ENCODE measurements at places on chromosomes 11 and 22. TPM values are rescaled to one million over a fixed set of nuclear protein-coding genes. Genes with fewer than 3 reads are reported as not detected.

DNA sequence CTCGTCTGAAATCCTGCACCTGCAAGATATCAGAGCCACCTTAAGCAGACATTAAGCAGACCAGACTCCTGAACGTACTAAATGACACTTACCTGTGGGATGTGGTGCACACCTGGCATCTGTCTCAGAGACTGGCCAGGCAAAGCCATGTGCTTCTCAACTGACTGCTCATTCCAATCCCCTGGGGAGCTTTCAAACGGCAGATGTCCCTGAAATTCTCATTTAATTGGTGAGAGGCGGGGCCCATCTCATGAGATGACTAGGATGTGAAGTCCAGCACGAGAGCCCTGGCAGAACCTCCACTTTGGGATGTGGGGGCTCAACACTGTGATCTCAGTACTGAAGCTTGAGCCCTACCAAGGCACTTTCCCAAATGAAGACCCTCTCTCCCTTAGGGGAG lies 84.9 kb upstream of the HMGXB4 start:
- DNase-seq = no peak

GRCh38 chr11:84144531-84144930 lies 858.4 kb upstream of the CCDC90B start:
- DNase-seq = no peak

GRCh38 chr11:19437760-19438159 lies 197.0 kb upstream of the E2F8 start:
- DNase-seq = no peak

DNA sequence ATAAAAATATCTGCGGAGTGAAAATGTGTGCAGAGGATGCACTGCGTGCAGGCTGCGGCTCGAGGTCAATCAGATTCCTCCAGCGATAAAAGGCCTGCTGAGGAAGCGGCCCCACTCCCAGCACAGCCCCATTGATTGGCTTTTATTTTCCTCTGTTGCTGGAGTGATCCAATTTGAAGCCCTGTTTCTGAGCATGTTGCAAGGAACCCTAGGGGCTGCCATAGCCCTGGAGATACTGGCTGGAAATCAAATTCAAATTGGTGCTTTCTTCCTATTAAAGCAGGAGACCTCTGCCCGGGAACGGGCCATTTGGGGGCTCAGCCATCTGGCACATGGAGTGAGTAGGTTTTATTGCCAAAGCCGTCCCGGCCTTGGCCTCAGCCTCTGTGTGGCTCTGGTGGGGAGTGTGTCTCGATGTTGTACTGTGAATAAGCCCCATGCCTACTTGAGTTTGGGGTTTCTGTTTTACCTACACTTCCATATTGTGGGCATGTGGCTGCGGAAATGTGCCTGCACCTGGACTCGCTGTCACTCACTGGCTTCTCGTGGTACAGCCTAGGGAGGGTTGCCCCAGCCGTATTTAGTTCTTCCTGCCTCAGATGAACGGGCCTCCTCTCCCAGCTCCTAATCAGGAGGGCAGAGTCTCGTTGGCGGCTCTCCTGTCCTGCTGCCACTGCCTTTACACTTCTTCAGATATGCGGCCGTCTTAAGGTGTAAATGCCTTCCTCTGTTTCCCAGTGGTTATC lies 25.6 kb downstream of the PARVB start:
- no peak for DNase-seq

DNA sequence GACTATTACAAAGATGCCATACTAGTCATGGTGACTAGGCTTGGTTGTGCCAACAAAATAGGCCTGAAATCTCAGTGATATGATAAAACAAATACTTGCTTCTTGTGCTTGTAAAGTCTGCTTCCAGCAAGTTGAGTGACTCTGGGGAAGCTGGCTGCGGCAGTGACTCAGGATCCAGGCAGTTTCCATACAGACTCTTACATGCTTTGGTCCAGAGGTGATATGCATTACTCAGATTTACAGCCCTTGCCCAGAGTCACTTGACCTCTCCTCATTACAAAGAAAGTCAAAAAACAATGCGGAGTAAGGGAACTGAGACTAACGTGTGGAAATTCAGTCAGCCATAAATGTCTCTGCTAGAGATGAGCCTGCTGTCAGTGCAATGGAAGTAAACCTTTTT lies 387.5 kb downstream of the KCNA4 start:
- no peak for DNase-seq

DNA sequence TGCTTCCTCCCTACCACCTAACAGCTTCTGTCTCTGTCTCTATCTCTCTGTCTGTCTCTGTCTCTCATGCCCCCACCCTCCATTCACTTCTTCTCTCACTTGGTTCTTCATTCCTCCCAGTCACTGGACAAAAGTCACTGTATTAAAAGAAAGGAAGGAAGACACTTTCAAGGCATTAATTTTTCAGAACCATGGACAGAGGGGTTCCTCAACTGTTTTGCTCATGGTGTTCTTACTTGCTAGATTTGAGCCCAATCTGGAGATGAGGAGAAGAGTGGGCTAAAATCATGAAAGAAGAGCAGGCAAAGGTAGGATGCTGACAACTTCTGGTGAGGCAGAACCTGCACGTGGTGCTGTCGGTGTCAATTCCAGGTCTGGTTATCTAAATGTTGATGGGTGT lies 116.7 kb upstream of the LARGE1 start:
- no peak for DNase-seq

DNA sequence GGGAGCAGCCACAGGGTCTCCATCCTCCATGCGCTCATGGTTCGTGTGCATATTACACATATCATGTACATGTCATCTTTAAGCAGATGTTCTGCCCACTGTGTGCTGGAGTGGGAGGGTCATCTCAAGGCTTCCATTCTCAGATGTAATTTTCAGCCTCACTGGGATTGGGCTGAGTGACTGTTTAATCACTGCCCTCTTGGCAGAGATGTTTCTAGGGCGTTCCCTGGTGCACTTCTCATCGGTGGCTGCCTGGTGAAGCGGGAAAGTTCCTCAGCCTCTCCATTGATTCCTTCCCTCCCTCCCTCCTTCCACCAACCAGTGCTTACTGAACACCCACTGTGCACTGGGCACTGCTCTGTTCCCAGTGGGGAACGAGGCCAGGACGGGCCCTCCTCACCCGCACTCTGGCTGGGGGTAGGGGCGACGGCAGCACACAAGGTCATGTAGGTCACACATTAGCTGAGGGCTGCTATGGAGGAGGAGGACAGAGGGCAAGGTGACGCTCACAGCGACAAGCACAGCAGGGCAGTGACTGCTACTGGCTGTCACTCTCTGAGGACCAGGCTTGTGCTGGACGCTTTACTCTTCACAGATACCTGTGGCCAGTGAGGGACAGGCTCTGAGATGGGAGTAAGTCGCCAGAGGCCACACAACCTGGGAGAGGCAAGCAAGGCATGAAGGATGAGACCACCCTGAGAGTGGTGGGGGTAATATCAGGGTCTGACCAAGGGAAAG lies 22.9 kb downstream of the GNAZ start:
- no peak for DNase-seq

GRCh38 chr11:78798663-78799062 lies 224.0 kb upstream of the NARS2 start:
- peak; percentile 83 for DNase-seq

GRCh38 chr11:118028626-118029025 lies 42.4 kb downstream of the IL10RA start:
- DNase-seq = no peak

- no peak for DNase-seq
Observed at GRCh38 chr11:19374151-19374569, 133.4 kb upstream of the E2F8 start.

DNA sequence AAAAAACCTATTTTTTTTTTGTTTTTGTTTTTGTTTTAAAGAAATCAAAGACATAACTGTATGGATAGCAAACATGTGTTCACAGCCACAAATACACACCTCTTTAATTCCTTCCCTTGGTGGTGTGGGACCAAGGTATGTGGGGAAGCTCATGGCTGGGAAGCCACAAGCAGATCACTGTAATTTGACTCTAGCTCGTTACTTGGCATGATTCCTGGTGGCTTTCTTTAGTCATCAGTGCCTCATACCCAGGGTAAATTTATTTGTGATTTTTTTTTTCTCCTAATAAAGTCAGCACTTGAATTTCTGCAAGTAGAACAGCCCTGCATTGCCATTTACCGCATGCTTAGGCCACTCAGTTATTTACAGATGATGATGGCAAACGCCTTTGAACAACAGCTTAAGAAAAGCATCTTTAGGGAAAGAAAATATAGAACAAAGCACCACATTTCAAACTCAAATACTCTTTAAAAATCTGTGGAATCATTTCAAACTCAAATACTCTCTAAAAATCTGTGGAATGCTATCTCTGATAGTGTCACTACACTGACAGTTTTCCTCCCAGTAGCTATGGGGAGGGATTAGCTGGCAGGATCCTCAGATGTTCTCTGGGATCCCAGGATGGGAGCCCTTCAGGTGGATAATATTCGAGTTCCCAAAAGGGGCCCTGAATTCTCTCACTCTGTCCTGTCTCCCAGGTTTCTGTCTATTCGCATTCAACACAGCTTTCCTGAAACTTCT lies 687.2 kb downstream of the OPCML start:
- no peak for DNase-seq

GRCh38 chr22:47049078-47049624 lies 286.7 kb downstream of the TBC1D22A start:
- peak; percentile 47 for DNase-seq

- no peak for DNase-seq
Observed at GRCh38 chr11:133239575-133239974, 292.7 kb downstream of the OPCML start.

- DNase-seq = peak; percentile 33
Observed at GRCh38 chr22:46052331-46052771, 75.4 kb upstream of the WNT7B start.

GRCh38 chr11:19644316-19644715 lies 68.3 kb upstream of the NAV2 start:
- no peak for DNase-seq

- DNase-seq = peak; percentile 88
Observed at GRCh38 chr11:14905104-14906033, 13.3 kb upstream of the CYP2R1 start.

GRCh38 chr22:39663751-39664150 lies 93.2 kb downstream of the CACNA1I start:
- DNase-seq = no peak

DNA sequence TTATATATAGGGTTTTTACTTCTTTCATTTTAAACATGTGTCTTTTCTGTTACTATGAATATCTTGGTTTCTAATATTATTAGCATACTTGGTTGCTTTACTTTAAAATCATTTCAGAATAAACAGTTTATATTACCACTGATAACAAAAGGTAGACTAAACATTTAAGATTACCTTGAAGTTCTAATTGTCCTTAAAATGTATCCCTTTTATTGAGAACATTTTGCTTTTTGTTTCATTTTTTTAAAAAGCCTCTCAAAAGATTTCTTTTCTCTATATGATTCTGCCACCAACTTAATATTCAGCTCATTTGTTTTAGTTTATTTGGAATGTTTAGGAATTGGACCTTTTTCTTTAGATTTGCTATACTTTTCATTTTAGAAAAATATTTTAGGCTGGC lies 39.6 kb downstream of the MED15 start:
- no peak for DNase-seq

DNA sequence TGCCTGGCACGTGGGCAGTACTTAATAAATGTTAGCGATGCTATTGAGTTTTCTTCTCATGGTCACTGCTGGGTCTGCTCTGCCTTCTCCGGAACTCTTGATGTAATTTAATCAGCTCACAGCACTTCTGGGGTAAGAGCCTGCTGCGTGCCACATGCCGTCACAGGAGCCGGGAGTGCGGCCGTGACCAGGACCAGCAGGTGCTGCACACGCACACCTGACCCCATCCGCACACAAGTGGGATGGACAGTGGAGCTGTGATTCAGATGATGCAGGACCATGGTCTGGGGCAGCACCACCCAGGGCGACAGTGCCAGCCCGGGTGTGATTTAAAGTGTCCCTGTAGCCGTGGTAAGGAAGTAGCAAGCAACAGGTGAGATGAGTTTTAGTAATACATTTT lies 61.2 kb downstream of the TBC1D22A start:
- no peak for DNase-seq

GRCh38 chr11:7057641-7058040 lies 31.2 kb upstream of the RBMXL2 start:
- DNase-seq = no peak

DNA sequence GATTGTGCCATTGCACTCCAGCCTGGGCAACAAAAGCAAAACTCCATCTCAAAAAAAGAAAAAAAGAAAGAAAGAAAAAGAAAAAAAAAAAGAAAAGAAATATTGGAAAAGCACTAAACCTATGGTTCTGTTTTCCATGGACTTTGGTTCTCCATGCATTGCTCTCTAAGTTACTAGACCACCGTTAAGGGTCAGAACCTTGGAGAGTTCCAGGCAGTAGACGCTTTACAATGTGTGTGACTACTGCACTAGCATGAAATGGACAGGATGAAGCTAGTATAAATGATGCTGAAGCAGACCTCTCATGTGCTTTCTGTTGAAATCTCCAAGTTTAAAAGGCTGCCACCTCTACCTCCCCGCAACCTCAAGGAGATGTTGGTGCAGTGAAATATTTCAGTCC lies 63.5 kb downstream of the SIK2 start:
- DNase-seq = no peak

GRCh38 chr22:50139843-50140415 lies 30.6 kb upstream of the PANX2 start:
- DNase-seq = no peak

- no peak for DNase-seq
Observed at GRCh38 chr22:24875862-24876506, 70.0 kb downstream of the SGSM1 start.

DNA sequence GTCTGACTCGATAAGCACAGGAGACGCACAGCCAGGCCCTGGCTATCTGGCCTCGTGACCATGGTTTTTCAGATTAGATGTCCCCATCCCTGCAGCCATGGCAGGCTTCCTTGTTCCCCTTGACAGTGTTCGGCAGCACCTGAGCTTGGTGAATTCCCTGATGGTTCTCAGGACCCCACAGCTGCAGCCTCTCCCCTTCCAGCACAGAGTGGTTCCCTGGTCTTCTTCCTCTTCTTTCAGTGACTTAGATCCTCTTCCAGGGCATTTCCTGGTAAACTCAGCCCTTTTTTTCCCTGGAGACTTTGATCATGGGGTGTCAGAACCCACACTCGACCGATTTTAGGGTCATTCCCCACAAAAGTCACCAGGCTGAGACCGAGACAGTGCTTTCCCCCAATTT lies 14.5 kb downstream of the GLB1L3 start:
- no peak for DNase-seq

DNA sequence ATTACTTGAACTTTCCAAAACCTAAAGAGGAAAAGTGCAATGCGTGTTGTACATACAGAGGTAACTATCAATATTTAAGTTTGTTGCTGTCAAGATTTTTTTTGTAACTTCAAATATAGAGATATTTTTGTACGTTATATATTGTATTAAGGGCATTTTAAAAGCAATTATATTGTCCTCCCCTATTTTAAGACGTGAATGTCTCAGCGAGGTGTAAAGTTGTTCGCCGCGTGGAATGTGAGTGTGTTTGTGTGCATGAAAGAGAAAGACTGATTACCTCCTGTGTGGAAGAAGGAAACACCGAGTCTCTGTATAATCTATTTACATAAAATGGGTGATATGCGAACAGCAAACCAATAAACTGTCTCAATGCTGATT lies 2.1 kb downstream of the ADM start:
- DNase-seq = no peak

- no peak for DNase-seq
Observed at GRCh38 chr11:45468267-45468856, 182.2 kb upstream of the SYT13 start.

- peak; percentile 87 for DNase-seq
Observed at GRCh38 chr11:606245-606644, 9.5 kb downstream of the IRF7 start.

The ARRB1 gene
- 12.7 TPM for polyA plus RNA-seq

The ACCS gene
- polyA plus RNA-seq = 68.1 TPM

The LSP1 gene
- 20.6 TPM for polyA plus RNA-seq

The CSF2RB gene
- 2.6 TPM for polyA plus RNA-seq

The TRIM51 gene
- polyA plus RNA-seq = not detected

The CD6 gene
- 0.65 TPM for polyA plus RNA-seq

The KRTAP5-9 gene
- 0.38 TPM for polyA plus RNA-seq

The IRF7 gene
- polyA plus RNA-seq = 33.4 TPM

The INSC gene
- polyA plus RNA-seq = 1.3 TPM

The GTSE1 gene
- 0.23 TPM for polyA plus RNA-seq

Data from pancreas (tissue), 10 donors.